Umbilical cord (tissue), 2 donors: ENCODE measurements at places on chromosomes 7 and 10. TPM values are rescaled to one million over a fixed set of nuclear protein-coding genes. Genes with fewer than 3 reads are reported as not detected.
A peak's percentile ranks its signal among the peaks of the same experiment; 100 is the strongest.

GRCh38 chr7:29194594-29195427 lies at the start of gene CHN2:
CHN2 (plus strand) TSS chr7:29194775.
- peak; percentile 46 for DNase-seq

DNA sequence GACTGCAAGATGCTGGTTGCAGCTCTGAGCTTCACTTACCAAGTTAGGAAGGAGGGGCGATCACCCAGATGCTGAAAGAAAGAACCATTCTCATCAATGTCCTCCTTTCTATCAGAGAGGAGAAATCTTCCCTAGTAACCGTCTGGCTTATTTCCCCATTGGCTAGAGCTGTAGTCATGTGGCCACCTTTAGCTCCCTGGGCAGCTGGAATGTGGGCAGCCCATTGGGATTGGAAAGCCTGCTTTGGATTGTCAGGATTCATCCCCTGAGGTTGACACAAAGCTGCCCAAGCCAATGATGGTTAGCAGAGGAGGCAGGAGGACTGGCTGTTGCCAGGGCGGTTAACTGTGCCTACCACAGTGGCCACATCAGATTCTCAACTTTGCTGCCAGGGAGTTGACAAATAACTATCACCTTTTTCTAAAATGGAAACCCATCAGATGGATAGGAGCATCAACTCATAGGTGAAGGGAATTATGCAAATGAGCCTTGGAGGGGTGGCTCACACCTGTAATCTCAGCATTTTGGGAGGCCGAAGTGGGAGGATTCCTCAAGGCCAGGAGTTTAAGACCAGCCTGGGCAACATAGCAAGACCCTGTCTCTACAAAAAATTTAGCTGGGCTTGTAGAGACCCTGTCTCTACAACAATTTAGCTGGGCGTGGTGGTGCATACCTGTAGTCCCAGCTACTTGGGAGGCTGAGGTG lies 206.4 kb upstream of the GALNT17 start:
- DNase-seq, result no peak

GRCh38 chr7:40873248-40873647 lies 738.4 kb downstream of the SUGCT start:
- no peak for DNase-seq

SYT15 gene
- total RNA-seq, result 11.3 TPM

CNTNAP2 gene
- 81.1 TPM for total RNA-seq

LEP gene
- total RNA-seq, result 2.2 TPM

TACR2 gene
- total RNA-seq, result 7.9 TPM

- DNase-seq, result no peak
Observed at GRCh38 chr7:80432166-80432565, 79.7 kb downstream of the GNAT3 start.

ETV1 gene
- 30.3 TPM for total RNA-seq

DNA sequence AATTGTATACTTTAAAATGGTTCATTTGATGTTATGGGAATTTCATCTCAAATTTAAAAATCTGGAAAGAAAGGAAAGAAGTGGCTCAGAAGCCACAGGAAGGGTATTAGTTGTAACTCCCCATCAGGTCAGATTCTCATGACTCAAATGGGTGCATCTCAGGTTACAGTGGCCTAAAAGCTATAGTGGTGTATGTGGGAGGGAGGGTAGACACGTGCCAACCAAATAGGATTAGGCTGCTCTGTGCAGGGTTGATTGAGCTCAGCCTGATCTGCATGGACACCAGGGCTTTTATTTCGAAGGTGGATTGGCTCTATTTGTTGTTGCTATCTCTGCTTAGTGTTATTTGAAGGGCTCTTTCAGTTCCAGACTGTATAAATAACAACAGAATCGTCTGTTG lies 121.5 kb upstream of the PRR15 start:
- DNase-seq, result no peak

DNA sequence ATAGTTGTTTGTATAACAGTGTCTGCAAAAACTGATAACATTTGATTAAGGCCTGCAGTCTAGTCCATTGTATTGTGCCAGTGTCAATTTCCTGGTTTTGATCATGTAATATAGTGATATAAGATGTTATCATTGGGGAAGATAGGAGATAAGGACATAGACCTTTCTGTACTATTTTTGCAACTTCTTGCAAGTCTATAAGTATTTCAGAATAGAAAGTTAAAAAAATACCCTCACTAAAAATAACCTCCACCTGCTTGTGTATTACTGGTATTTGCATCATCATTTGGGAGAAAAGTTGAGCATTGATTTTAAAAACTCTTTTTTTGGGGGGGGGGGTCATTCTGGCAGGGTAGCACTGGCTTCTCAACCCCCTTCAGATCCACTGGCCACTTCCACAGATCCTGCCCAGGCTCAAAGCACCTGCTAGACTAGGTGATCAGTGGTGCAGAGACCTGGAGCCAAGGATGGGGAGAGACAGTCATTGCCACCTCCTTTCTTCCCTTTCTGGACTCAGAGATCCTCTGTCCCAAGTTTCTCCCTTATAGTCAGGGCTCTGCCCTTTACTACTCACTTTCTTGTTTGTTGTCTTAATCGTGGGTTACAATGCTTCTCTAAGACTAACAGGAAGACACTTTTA lies 103.0 kb downstream of the RBM20 start:
- DNase-seq, result no peak

SYNPO2L gene
- 1.9 TPM for total RNA-seq

OR6B1 gene
- total RNA-seq, result 4.3 TPM

DNA sequence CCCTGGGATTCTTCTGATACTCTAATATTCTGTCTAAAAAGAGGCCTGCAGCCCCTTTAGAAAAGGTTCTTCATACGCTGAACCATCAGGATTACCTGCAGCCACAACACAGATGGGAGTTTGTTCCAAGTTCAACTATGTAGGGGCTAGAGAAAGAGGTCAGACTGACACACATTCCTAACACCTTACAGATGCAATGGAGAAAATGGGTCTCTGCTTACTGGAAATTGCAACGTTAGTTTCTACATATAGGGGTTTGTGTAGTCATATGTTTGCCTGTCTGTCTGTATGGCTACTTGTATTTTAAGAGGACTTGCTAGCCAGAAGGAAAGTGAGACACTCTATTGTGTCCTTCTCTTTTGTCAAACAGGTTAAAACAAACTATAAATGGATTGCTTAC lies 618.5 kb downstream of the INHBA start:
- DNase-seq, result no peak

DNA sequence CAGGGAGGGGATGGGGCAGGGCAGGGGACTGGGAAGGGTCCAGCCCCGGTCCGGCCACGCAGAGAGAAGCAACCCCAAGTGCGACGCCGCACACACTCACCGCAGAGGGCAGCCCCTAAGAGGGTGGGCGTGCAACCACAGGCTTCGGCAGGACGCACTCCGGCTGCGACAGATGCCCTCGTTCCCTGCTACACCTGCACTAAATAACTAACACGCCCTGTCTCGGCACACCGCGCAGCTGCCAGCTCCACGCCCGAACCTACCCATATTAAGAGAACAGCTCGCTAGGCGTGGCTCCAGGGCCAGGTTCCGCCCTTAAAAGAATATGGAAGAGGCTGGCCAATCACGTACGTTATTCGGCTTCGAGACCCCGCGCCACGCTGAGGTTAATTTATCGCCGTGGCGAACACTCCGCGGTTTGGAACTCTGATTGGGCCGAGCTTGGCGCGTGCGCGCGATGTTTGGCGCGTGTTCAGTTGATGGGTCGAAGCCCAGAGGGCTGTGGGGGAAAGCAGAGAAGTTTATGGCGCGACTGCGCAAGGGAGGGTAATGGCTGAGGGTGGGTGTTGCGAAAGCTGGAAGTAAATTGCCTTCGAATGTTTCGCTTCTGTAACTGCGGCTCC lies 91.1 kb downstream of the OR13A1 start:
- DNase-seq, result no peak

DNA sequence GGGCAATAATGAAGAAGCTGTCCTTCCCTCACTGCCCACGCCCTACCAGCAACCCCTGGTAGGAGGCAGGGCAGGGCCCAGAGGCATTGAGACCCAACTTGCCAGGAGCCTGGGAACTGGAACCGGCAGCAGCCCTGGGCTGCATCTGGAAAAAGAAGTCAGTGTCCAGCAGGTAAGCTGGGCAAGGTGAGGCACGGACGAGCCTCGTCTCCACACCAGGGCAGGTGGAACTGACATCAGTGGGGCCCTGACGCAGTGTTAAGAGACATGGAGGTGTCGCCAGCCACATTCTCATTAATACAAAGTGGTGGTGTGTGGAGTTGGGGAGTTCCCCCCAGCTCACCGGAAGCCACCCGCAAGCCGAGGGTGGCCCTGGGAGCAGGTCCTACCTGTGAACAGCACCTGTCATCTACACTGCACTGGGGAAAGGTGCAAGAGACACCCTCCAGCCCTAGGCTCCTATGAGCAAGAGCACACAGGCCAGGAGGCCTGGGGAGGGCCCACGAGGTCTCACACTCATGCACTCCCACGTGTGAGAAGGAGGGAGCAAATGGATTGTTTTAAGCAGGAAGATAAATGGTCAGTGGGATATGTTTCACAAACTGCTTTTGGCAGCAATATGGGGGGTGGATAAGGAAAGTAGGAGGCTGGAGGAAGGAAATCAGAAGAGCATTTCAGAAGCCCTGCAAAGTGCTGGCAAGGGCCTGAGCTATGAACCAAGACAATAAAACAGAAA lies 53.6 kb downstream of the COBL start:
- DNase-seq, result no peak

GRCh38 chr10:20740120-20740519 lies 157.0 kb downstream of the NEBL start:
- DNase-seq, result no peak

IL6 gene
- 4.1 TPM for total RNA-seq

CCDC172 gene
- 2.9 TPM for total RNA-seq

- no peak for DNase-seq
Observed at GRCh38 chr7:479115-479947, 40.3 kb downstream of the PDGFA start.

TRIL gene
- total RNA-seq, result 14.2 TPM

GIMAP8 gene
- 1.2 TPM for total RNA-seq

SERPINE1 gene
- 152 TPM for total RNA-seq

ADAMTS14 gene
- total RNA-seq, result 2.9 TPM
